Hematopoietic multipotent progenitor cell treated with erythropoietin and hydrocortisone succinate and interleukin-3 and kit ligand, for 6 days (in vitro differentiated cells): ENCODE measurements at places on chromosomes 12 and 14.

DNA sequence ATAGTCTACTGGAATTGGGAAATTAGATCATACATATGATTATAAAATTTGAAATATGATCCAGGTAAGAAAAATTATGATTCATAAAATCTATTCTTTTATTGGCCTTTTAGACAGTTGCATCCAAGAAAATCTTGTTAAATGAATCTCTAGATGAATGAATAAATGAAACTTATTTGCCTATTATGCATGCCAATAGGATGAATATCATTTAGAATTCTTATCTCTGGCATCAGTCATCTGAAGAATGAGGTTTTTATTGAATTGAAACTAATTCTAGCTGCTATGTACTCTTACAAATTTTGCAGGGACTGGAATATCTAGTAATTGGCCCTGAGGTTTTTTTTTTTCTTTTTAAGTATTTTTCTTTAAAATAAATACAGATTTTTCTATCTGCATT lies 475.5 kb downstream of the NAV3 start:
- no peak for DNase-seq

GRCh38 chr14:90455100-90455571 lies 58.3 kb downstream of the CALM1 start:
- no peak for DNase-seq

DNA sequence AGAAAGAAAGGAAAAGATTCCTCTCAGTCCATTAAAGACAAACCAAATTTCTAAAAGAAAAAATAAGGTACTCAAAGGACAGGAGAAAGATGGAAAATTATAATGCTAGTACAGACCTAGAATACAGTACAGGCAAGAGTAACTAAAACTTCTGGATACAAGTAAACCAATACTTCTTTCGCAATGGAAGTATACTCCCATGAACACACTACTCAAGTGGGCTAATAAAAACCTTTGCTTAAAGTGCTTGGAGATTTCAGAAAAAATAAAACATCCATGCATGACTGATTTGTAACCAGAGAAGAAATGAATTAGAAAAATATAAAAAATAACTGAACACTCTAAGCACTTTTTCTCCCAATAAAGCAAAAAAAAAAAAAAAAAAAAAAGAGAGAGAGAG lies 3.5 kb downstream of the ZBTB25 start:
- no peak for DNase-seq

DNA sequence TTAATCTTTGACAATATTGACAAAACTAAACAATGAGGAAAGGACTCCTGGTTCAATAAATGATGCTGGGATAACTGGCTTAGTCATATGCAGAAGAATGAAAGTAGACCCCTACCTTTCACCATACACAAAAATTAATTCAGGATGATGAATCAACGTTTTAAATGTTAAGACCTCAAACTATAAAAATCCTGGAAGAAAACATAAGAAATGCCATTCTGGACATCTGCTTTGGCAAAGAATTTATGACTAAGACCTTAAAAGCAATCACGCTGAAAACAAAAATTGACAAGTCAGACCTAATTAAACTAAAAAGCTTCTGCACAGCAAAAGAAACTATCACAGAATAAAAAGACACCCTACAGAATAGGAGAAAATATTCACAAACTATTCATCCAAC lies 97.4 kb downstream of the LMNTD1 start:
- no peak for DNase-seq

- no peak for DNase-seq
Measured at GRCh38 chr12:80636832-80637231, 70.6 kb upstream of the MYF6 start.

- DNase-seq: no peak
Measured at GRCh38 chr12:21942377-21942703, 1.1 kb upstream of the ABCC9 start.

- DNase-seq: no peak
Measured at GRCh38 chr12:12141000-12141399, 70.3 kb downstream of the BCL2L14 start.

- DNase-seq: no peak
Measured at GRCh38 chr14:79831195-79831892, 380.0 kb downstream of the DIO2 start.

DNA sequence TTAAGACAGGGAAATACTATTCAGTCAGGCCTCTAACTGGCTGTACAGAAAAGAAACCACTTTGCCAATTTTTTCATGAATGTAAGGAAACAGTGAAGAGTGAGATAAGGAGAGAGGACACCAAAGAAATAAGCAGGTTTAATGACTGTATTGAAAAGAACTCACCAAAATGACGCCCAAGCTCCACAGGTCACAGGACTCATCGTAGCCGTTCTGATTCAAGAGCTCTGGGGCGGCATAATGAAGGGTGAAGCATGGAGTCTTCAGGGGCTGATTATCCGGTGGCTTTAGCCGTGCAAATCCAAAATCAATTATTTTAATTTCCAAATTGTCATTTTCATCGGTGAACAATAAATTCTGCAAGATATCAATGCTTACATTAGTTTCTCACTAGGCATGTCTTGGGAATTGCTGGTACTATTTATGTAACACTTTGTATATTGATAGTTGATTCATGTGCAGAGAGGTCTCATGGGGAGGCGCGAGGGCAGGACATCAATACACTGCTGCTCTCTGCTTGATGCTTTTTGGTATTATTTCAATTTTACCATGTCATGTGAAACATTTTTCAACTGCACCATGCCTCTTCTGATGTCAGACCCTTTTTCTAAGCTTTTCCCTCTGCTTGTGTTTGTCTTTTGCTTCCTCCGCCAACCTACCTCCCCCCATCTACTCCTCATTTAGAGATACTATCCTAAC lies 74.2 kb upstream of the TTC7B start:
- DNase-seq: peak; percentile 18

GRCh38 chr12:49154221-49154620 lies 23.0 kb upstream of the TUBA1B start:
- no peak for DNase-seq

- no peak for DNase-seq
Measured at GRCh38 chr14:103949131-103949790, 6.9 kb upstream of the RD3L start.

DNA sequence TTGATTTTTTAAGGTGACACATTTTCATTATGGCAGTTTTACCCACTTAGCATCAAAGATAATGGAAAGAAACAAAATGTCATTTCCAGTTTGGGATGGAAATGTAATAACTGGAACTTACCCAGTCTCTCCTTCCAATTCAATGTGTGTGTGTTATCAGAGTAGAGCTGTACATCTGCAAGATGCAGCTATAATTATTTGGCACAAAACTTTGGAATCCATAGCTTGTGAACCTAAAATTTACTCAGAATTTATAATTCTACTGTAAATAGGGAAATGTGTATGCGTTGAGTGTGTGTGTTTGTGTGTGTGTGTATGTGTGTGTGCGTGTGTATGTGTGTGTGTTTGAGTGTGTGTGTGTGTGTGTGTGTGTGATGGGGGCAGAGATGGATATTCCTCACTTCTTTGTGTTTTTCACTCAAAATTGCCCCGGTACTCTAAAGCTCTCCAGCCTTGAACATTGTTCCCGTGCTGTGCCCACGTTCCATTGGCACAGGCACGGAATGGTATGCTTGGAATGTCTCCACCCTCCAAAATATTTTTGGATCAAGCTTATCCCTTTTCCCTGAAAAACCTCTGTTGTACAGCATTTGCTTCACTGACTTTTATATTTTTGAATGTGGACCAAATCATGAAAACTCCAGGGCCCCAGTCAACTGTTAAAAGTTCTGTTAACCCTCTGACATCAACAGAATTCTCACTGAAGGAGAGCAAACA lies 150.2 kb upstream of the BMP4 start:
- DNase-seq: no peak

GRCh38 chr12:65427646-65428045 lies 149.2 kb downstream of the MSRB3 start:
- no peak for DNase-seq

DNA sequence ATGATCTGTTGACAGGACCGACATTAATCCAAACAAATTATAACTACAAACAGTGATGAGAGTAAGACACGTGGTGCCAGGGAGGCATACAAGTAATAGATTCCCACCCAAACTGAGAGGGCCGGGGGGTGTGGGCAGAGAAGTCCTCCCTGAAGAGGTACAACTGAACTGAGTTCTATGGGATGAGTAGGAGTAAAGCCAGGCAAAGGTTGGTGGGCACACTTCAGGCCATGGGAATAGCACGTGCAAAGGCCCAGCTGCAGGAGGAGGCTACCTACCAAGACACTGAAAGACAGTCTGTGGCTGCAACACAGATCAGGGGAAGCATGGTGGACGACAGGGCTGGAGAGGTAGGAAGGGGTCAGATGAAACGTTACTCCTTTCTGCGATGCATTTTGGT lies 22.0 kb upstream of the VWF start:
- DNase-seq: no peak

GRCh38 chr12:44431647-44432343 lies 444.3 kb downstream of the NELL2 start:
- no peak for DNase-seq

- peak; percentile 12 for DNase-seq
Measured at GRCh38 chr12:132620113-132620898, 1.7 kb downstream of the P2RX2 start.

DNA sequence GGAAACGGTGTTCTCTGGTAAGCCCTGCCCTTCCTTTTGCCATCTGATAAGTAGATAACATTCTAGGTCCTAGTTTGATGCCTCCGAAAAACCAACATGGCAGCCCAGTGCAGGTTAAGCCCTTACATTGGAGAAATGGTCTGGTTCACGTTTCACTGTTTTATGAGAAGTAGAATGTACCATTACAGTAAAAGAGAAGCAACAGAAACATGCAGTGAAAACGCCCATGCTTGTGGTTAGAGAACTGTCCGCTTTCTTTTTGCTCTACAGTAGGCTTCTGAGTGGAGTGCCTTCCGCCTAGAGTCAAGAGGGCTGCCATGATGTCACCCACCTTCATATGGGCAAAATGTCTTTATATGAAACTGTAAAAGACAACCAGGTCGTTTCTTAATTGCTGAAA lies 190.4 kb upstream of the BCL2L14 start:
- DNase-seq: peak; percentile 62

DNA sequence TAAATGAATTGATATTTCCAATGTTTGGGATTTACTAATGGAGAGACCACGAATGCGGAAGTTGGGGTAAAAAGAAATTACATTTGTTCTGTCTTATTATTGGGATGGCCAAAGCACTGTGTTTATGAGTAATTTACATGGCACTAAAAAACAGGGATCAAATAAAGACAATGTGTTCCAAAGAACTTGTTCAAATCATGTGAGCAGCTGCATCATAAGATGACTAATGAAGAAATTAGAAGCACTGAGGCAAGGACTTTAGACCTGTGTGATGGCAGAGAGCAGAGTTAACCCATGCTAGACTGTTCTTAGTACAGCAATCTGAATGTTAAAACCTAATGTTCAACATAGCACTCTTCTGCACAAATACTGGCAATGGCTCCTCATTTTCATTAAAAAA lies 34.3 kb upstream of the DCN start:
- no peak for DNase-seq

DNA sequence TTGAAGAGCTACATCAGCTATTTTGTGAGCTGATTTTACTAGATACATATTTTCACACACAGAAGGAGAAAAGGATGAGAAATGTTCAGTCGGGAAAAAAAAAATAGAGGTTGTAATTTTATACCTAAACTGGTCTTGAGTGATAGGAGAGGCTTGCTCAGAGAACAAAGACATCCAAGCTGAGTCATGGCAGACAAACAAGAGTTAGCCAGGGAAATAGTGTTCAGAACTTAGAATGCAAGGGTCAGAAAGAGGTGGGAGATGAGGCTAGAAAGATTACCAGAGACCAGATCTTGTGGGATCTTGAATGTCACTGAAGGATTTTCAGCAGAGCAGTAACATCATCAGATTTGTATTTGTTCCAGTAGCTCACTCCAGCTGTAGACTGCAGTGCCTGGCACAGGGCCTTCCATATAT lies 121.9 kb upstream of the ATF1 start:
- DNase-seq: peak; percentile 52

- DNase-seq: no peak
Measured at GRCh38 chr12:118842866-118843265, 138.5 kb upstream of the SRRM4 start.
